ENCODE measurements at places on chromosomes 13 and 19.

- DNase-seq, result no peak
These were observed 2.5 kb upstream of the GRWD1 start for GRCh38 chr19:48443256-48443655.

- peak; percentile 82 for DNase-seq
These were observed at the start of gene ZNF587B for GRCh38 chr19:57830071-57830602. Gene ZNF587B (plus strand): TSS chr19:57830299. CDS start chr19:57830529, 230 bp downstream.

DNA sequence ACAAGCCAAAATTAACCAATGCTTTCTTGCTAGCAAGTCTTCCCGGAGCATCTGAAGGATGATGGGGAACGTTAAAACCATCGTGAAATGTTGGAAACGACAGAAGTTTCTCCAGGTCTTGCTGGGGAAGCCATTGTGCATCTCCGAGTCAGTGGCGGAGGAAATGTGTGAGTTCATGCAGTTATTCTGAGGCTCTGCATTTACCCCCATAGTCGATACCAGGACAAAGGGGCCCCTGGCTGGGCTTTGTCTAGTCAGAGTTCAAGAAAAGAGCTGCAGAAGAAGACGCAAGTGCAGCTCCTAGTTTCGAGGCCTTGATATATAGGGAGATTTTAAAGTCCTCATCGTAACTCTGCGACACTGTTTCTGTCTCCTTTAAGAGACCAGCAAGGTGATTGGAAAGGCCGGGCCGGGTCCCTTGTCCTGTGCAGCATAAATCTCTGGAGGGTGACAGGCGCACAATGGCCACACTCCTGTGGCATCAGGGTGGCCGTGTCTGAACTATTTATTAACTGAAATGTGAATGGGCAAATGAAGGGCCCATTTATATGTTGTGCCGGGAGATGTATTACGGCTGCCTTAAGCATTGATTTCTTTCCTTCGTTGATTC, 172.0 kb downstream of the TEX29 start:
- DNase-seq, result no peak

DNA sequence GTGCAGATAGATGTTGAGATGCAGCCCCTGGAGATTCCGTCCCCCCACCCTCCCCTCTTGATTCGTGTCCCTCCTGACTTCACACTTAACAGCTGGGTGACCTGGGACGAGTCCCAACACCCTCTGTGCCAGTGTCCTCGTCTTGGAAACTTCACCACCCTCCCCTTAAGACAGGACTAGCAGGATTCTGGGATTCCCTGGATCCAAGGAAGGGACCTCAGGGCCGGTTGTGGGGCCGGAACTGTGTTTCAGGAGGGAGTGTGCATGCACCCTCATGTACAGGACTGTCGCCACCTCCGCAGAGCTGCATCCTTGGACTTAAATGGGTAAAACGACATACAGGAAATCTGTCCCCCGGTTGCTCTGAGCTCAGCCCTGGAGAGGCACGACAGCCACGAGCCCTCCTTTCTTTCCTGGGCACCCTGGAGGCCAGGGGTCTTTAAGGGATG, 990 bp downstream of the MYO9B start:
- DNase-seq, result peak; percentile 48

DNA sequence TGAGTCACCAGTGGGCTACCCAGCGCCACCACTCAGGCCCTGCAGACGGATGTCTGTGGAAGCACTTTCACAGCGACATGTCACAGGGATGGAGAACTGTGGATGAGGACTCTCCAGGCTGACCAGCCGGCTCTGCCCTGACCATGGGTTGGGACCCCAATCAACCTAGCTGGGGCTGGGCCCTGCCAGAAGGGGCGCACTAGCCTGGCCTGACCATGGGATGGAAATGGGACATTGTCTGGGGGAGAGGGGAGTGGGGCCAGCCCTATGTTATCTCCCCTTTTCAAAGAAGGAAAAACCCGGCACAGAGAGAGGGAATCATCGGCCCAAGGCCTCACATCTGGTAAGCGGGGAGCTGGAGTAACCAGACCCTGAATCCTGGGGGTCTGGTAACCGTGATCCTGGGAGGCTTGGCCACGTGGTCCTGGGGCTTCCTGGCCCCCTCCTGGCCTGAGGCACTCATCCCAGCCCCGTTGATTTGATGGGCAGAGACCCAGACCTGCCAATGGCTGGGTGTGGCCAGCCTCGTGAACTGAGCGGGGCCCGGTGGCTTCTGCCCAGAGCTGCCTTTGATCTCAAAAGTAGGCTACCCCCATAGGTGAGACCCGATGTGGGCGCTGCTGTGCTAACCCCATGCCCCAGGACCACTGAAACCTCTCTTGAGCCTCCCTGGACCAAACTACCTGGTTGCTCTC, 11.2 kb upstream of the SLC7A10 start:
- DNase-seq, result no peak

GRCh38 chr13:91353494-91353893, 6.0 kb downstream of the MIR17HG start:
- no peak for DNase-seq

DNA sequence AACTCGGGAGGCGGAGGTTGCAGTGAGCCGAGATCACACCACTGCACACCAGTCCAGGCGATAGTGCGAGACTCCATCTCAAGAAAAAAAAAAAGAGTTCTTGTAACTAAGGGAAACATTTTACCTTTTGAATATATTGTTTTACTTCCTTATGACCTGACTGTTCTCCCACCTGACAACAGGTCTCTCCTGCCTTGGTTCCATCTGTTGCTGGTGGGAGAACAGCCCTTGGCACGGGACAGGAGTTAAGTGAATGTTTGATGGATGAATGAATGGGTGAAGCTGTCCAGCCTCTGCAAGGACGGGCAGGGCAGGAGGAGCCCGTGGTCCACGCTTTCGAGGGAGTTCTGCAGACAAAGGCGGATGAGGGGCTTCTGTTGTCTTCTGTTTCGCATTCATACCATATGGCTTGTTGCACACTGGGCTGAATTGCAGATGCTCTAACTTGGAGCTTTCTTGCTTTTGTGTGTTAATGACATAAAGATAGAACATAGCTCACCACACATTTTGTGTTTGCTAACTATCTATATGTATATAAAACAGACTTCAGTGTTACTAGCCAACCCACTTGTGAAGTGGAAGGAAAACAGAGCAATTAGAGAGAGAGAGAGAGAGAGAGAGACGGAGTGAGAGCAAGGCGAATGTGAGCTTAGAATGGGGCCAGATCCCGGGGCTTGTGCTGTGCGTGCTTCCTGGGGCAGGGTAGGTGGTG, 16.2 kb upstream of the CCNE1 start:
- DNase-seq, result no peak

GRCh38 chr19:40716031-40716481, 630 bp downstream of the COQ8B start:
- DNase-seq, result peak; percentile 72

DNA sequence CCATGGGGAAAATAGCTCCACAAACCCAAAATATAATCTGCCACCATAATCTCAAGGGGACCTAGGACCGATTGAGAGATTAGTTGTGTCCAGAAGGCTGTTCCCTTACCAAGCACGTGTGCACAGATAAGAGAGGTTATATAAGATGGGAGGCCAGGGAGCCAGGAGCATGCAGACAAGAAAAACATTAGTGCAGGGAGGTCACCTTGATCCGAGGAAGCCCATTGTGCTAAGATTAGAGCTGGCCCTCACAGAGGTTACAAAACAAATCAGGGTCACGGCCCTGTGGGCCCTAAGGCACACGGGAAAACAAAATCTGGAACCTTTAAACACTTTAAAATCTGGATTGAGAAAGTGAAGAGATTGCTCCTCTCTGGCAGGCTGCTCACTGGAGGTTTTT, 37.7 kb downstream of the RGCC start:
- DNase-seq, result no peak

DNA sequence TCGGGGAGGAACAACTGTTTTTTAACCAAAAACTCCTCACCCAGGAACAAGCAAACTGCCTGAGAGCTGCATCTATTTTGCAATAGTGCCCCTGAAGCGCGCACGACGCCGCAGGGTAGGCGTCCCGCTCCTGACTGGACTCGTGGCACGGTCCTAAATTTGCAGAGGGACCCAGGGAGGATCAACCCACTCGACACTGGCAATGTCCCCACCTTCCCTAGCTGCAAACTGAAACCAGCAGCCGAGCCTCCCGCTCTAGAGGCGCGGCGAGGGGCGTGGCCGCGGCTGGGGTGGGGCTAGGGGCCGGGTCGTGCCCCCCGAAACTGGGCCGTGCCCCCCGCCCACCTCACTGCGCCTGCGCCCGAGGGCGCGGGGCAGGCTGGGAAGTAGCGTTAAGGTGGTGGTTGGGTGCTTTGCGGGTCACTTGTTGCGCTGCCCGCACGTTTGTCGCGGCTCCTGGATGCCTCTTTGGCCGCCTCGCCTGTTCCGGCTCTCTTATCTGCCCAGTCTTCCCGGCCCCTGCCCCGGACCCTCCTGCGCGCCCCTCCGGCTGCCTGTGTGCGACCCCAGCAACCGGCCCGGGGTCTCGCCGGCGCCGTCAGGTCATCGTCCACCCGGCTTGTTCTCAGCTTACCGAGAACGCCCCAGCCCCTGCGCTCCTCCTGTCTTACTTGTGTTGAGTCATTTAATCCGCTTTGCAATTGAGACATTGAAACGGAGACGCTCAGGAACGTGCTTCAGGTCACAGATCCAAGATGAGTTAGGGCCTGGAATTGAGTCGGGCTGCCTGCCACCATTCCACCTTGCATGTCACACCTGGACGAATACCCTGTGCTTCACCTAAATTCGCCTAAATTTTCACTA, 37.9 kb upstream of the LSM14A start:
- DNase-seq, result peak; percentile 85

DNA sequence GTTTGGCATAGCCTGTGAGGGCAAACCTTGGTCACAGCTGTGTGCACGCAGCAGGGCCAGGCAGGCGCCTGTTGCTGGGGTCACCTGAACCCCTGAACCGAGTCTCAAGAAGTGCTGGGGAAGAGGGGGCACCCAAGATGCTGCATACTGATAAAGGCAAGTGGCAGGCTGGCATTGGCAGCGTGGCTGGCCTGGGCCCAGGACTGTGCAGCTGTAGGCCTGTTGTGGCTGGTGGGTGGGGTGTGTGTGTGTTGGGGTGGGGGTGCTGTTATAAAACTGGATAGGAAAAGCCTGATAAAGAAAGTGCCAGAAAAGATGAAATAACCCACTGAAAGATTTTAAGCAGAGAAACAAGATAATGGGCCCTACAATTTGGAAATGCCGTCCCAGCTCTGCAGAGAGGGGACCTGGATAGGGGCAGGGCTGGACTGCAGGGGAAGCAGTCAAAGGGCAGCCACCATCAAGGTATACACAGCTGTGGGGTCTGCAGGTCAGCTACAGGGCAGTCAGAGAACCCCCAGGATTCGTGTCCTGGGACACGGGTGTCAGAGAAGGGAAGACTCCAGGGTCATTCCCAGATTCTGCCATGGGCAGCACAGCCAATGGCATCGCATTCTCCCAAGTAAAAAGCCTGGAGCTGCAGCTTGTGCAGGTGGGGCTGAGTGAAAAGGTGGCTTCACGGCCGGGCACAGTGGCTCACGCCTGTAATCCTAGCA, 33.2 kb downstream of the CILP2 start:
- DNase-seq, result no peak

DNA sequence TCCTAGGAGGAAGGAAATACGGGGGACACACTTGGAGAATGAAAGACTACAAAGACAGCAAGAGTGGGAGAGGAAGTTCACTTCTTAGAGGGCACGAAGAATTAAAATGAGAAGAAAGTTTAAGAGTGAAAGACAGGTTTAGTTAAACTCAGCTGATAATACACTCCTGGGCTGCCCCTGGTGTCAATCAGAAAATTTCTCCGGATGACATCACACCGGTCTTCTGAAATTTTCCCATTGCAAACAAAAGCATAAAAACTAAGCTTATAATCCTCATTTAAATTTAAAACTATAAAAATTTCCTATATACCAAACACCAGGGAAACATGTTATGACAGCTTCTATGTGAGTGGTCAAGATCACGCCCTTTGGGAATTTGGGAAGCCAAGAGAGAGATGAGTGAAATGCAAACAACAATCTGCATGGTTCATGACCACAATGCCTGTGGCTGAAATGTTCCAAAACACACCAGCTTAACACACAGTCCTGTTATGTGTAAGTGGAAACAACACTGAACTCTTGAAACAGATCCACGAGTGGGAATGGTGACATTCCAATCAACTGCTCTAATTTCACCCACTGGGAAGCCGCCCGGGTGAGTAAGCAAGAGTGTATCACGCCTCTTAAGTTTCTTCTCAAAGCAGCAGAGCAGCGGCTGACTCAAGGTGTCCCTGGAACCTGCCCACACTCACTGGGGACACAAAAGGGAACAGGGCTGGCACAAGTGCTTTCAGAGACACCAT, 49.0 kb downstream of the BRD4 start:
- DNase-seq, result no peak

DNA sequence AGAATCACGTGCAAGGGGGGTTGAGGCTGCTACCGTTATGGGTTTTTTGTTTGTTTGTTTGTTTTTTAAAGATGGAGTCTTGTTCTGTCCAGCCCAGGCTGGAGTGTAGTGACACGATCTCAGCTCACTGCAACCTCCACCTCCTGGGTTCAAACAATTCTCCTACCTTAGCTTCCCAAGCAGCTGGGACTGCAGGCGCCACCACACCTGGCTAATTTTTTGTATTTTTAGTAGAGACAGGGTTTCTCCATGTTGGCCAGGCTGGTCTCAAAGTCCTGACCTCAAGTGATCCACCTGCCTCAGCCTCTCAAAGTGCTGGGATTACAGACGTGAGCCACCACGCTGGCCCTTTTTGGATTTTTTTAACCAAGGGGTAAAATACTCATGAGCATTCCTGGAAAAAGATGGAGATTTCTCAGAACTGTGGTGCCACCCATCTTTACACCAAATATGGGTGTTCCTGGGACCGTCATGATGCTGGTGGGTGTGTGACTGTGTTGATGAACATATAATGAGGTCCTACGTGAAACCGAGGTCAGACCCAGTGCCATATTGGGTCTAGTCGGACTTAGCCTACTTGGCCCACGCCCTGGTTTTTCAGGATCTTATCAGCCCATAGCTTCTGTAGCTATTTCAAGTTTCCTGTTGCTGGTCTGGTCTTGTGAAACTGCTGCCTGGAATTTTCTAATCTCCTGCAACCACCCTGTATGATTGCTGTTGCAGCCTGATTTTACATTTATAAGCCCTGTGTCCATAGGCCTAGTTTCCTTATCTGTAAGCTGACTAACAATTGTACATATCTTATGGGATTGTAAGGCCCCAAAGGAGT, 6.2 kb downstream of the PPP1R15A start:
- DNase-seq, result no peak

DNA sequence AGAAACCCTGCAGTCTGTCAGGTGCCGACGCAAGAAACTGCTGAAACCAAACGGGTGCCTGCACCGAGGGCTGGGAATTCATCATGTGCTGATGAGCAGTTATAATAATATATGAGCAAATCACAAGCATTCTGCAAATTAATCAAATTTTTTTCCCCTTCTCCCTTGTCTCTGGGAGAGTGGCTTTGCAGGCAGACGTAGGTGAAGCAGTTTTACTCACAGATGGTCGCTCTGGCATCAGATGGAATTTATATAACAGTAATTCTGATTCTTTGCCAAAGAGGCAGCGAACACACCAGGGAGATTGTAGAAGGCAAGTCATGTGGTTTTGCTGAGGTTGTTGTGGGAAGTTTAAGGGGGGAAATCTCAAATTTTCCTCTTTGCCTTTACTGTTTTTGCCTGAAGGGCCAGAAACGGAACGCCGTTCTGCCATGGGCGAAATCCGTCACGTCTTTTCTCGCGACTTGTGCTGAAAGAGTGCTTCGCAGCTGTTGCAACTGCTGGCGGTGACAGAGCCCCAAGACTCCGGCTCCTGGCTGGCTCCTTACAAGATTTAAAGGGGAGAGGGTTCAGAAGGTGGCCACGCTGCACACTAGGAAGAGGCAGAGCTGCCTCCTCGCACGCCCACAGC, 320.1 kb downstream of the ZNF536 start:
- no peak for DNase-seq

GRCh38 chr13:111049791-111050538, 65.1 kb upstream of the ARHGEF7 start:
- DNase-seq, result peak; percentile 31
